Mucosa of gallbladder (tissue), 1 donor: ENCODE measurements at places on chromosomes 16 and 17. TPM values are rescaled to one million over a fixed set of nuclear protein-coding genes. Genes with fewer than 3 reads are reported as not detected.

FZD2 gene
- 7.7 TPM for total RNA-seq

CES5A gene
- total RNA-seq, result 2.2 TPM

- DNase-seq, result no peak
Measured at GRCh38 chr16:51133688-51134087, 17.4 kb downstream of the SALL1 start.

DNA sequence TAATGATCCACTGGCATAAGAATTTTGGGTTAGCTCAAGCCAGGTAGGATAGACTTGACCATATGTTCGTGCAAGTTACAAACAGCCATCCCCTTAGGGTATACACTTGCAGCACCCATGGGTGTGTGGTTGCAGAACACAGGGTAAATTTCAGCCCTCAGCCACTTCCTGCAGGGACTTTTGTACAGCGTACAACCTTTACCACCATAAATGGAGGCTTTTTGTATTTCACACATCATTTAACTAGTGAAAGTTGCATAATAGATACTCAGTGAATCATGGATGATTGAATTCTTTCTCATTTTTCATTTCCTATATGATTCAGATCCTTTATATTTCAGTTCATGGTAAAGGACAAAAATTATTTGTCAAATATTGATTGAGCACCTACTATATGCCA, 473.9 kb downstream of the CDH13 start:
- DNase-seq, result no peak

DNA sequence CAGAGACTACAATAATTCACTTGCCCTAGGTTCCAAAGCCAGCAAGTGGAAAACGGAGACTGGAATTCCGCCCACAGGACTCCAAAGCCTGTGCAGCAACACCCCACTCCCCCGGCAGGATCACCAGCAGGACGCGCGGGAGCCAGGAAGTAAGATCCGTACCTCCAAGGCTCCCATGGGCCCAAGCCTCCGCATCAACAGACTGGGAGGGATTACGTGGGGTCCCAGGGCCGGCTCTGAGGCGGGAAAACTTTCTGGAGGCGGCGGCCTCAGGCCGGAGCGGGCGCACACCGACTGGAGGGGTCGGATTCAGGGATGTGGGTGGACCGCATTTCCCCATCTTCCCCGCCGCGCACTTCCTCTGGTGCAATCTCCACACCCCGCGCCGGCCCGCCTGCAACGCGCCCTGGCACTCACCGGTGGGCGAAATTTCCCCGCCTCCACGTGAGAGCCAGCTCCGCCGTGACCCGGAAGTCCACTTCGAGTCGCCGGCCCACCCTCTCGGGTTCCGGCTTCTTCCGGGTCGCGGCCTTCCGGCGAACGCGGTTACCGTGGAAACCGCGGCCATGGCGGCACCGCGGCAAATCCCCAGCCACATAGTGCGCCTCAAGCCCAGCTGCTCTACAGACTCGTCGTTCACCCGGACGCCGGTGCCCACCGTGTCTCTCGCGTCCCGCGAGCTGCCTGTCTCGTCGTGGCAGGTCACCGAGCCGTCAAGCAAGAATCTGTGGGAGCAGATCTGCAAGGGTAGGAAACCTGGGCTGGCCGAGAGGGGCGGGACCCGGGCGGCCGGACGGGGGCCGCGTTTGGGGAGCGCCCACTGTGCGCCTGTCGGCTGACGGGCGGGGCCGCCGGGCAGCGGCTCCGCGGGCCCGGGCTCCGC, at the start of the genes IQCK and KNOP1:
IQCK (plus strand) TSS at position 531 of the 883 bp plus-strand sequence; CDS start at position 567, 36 bp downstream.
KNOP1 (minus strand) TSS at position 487 of the 883 bp plus-strand sequence. CDS start 3,192 bp downstream, outside the sequence.
- DNase-seq, result peak; percentile 90

DNA sequence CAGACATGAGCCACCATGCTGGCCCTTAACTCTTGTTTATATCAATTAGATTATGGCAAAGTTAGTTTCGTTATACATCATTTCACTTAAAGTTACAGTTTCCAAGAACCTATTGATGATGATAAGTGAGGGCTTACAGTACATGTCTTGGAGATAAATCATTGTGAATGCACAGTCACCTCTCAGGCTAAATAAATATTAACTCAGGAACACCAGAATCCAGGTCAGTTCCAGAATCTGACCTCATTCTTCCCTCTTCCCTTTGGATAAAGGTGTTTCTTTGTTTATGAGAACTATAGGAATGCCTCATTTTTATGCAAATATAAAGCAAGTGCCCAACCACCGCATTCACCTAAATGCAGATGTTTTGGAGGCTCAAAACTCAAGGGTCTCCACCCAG, 48.4 kb upstream of the CRYM start:
- DNase-seq, result no peak

- DNase-seq, result no peak
Measured at GRCh38 chr17:4438162-4438944, 4.6 kb downstream of the SPNS3 start.

- DNase-seq, result no peak
Measured at GRCh38 chr16:69561901-69562300, 3.9 kb upstream of the NFAT5 start.

DNA sequence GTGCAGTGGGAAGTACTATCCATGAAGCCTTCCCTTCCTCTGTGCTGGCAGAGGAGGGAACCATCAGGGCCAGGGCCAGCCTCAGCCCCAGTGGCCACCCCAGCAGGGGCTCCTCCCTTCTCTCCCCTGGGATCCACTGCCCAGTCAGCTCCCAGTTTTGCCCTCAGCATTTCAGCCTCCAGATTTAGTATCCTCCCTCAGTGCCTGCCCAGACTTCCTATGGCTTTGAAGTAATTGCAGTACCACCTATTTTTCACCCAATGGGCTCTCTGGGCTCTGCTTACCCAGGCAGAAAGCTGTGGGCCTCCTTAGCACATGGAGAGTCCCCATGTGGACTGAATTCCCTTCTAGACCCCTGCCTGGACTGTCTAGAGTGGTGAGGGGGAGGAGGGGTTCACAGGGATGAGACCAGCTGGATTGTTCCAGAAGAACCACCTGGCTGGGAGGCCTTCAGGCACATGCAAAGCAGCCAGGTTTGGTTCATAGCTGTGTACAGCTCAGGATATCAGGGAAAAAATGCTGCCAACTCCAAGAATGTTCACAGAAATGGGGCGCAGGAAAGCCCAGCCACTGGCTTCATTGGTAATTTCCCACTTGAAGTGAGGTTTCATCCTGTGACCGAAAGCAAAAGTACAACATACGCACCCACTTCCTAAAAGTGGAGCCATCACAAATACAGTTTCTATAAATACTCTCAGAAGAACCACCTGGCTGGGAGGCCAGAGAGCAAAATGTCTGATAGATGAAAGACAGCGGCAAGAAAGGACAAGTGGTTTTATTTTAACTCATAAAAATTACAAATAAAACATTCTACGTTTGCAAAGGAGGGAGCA, 15.2 kb upstream of the HERPUD1 start:
- no peak for DNase-seq

RNF222 gene
- not detected for total RNA-seq

KRT9 gene
- not detected for total RNA-seq

TNFSF13 gene
- total RNA-seq, result 120 TPM

OR1A1 gene
- not detected for total RNA-seq

DNA sequence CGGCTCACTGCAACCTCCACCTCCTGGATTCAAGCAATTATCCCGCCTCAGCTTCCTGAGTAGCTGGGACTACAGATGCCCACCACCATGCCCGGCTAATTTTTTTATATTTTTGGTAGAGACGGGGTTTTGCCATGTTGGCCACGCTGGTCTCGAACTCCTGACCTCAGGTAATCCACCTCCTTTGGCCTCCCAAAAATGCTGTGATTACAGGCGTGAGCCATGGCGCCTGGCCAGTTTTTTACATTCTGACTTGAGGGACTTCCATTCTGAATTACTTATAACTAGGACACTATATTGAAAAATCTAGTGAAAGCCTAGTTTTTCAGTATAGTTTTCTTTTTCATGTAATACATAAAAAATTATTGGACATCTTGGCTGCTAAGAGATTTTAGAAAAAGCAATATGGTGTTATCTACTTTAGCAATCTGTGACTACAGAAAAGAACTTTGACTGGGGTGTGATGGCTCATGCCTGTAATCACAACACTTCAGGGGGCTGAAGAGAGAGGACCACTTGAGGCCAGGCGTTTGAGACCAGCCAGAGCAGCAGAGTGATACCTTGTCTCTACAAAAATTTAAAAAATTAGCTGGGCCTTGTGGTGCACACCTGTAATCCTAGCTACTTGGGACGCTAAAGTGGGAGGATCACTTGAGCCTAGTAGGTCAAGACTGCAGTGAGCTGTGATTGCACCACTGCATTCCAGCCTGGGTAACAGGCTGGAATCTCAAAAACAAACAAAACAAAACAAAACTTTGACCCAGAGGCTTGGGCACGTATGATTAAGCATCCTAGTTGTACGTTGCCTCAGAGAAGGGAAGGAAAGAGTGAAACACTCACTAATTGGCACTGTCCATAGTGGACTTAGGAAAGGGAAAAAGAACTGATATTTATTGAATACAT, 26.8 kb upstream of the GOSR1 start:
- no peak for DNase-seq

IRX3 gene
- 0.43 TPM for total RNA-seq

- no peak for DNase-seq
Measured at GRCh38 chr16:57023541-57024249, 34.3 kb downstream of the NLRC5 start.
